Naive thymus-derived CD8-positive, alpha-beta T cell (primary cell): ENCODE measurements at places on chromosomes 7 and 10.

DNA sequence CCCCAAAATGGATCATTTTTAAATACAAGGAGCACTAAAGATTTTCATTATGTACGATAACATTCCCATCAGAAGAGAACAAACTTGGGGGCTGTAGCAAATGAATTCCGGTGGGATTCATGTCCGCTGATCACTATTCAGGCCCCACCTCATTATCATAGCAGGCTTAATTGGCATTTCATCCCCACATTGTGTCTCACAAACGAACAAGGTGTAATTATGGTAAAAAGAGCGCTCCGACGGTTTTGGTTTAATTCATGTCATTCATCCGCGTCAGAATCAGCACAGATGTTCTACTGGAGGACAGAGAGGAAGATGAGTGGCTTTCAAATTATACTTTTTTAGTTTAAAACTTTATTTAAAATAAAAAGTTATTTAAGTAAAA, 124.7 kb downstream of the MAD1L1 start:
- DNase-seq: no peak

DNA sequence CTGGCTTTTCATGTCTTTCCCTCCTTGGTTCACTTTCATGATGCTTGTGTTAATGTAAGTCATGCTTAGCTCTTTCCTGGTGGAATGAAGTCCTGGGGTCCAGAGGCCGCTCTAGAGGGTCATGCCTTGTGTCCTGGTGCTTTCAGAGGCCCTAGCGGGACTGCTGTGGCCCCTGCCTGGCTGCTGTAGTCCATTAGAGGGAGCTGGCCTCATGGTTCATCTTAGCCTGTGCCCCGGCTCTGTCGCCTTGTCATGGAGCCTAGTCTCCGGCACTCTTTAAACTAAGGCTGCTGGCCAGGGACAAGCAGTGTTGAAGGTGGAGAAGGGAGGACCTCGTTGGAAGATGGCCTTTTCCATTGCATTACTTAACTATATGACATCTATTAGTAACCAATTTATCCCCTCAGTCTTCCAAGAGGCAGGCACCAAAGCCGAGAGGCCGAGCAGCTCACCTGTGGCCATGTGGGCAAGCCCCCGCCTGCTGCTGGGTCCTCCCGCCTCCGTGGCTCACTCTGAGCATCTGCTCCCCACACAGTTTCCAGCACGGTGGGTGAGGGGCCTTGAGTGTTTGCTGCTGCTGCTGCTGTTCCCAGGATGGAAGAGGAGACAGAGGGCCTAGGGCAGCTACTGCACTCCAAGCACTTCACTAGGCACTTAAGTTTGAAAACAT, 5.0 kb upstream of the NDUFB2 start:
- DNase-seq: no peak

DNA sequence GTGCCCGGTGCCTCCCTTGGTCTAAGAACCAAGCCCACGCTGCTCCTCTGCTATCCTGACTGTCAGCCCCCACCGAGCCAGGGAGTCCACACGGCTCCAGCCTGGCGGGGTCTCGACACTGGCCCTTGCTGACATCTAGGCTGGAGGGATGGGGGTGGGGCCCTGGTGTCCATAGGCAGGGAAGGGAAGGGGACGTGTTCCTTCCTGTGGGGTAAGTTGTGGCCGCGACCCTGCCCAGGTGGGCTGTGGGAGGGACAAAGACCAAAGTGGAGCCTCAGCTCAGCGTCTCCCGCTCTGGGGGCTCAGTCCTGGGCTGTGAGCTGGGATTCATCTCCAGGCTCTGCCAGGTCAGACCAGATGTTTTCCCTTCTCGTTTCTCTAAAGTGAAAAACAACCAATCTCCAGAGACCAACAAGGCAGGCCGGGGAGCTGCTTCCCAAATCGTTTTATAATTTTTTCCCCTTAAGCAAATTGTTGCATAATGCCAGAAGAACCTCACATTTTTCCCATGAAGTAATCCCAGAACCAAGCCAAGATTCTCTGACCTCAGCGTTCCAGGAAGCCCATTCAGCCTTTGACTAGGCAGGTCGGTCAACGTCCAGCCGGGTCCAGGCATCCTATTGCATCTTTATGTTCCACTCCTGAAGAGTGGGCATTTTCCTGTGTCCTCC, 101.2 kb downstream of the RGS10 start:
- no peak for DNase-seq

DNA sequence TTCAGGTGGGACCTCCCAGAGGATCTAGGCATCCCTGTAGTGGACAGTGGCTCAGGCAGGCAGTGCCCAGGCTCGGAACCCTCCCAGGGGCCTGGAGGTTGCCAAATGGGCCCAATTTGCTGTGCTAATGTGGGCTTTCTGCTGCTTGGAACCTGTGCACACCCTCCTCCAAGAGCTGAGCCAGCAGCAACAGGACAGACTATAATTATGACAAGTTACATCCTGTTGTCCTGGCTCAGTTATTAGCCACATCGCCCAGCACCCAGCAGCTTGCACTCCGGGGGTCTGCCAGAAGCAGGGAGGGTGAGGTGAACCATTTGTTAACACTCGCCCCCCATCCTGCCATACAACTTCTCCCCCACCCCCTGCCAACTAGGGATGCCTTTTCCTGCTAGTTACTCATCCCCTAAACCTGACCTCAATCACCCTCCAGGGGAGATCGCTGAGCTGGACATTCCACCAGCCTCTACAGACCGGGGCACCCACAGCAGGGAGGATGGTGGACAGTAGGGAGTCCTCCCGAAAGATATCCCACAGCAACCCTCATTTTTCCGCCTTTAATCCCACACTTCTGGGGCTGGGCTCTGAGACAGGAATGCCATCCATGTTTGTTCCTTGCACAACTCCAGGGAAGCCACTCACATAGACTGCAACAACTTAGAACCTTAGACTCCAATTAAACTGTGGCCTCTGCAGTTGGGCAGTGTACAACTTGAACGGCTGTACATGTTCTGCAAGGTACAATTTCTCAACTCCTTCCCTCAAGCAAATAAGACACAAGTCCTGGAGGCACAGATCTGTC, 7.9 kb upstream of the MYL10 start:
- no peak for DNase-seq

GRCh38 chr10:129760416-129760815, 203.7 kb downstream of the EBF3 start:
- DNase-seq: no peak

GRCh38 chr10:33333260-33334101, 986 bp downstream of the NRP1 start:
- DNase-seq: no peak

- no peak for DNase-seq
Measured at GRCh38 chr7:22952306-22953015, 61.5 kb downstream of the HYCC1 start.

- DNase-seq: no peak
Measured at GRCh38 chr7:144384555-144385245, 18.8 kb downstream of the NOBOX start.

DNA sequence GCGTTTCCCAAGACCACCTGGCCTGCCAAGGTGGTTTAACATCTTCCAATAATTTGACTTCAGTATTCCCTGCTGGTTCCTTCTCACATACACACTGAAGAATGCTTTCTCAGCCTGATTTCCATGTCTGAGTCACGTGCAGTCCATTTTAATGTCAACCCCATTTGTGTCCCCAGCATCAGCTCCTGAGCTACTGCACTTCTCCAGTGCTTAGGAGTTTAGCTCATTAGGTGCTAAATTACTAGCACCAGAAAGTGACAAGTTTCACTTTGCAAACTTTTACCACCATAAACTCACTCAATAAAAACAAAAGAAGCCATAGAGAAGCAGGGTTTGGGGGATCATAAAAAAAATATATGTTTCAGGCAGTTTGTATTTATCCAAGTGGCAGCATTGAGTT, 279.3 kb upstream of the SORCS1 start:
- DNase-seq: no peak

DNA sequence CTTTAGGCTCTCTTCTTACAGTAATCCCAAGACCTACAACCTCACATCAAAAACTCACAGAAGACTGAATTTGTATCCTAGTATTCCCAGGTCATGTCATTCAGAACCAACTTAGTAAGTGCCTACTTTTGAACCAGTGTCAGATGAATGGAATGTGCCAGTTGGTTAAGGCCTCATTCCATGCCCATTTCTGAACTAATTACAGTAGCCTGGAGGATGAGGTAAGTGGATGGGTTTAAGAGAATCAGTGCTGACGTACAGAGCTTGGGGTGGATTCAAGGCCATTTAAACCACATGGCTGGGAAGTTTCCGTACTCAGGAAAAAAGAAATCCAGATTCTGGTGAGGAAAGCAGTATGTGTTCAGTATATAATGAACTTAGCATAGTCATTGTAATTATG, 21.9 kb upstream of the FOXP2 start:
- no peak for DNase-seq

DNA sequence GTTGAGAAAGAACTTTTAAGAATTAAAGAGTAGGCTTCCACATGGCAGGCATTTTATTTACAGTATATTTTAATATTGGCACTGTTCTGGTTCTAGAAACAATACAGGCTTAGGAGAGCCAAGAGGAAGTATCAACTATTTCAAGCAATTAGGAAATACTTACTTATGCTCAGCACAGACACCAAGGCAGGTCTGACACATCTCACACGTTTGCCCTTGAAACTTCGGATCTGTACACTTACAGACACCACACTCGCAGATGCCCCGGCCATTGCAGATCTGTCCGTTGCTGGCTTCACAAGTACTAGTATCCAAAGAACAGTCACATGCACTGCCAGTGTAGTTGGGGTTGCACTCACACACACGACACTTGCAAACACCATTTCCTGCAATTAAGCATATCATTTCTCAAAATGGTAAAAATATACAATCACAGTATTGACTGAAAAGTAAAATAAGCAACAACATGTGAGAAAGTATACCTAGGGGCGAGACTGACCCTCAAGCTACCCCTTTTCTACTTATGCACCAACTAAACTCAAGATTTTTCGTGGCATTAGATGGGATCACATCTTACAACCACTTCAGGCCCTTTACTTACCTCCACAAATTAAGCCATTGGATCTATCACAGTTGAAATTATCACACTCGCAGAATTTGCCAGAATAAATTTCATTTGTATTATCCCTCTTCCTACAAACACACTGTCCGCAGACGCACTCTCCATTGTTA, 46.6 kb downstream of the ITGB1 start:
- no peak for DNase-seq
